ENCODE measurements at places on chromosomes 13 and 19. TPM values are rescaled to one million over a fixed set of nuclear protein-coding genes. Genes with fewer than 3 reads are reported as not detected.

CACNG8 gene
- total RNA-seq = 0.15 TPM

ZNF534 gene
- 0.20 TPM for total RNA-seq

HSD11B1L gene
- 10.3 TPM for total RNA-seq

BLOC1S3 gene
- 17.3 TPM for total RNA-seq

RDH8 gene
- total RNA-seq = not detected

KLK10 gene
- 9.8 TPM for total RNA-seq

CCDC70 gene
- total RNA-seq = not detected

WDR62 gene
- 2.1 TPM for total RNA-seq

KLK4 gene
- total RNA-seq = not detected

ACP5 gene
- 184 TPM for total RNA-seq

ZNF223 gene
- total RNA-seq = 9.6 TPM

DOHH gene
- 7.8 TPM for total RNA-seq

DNA sequence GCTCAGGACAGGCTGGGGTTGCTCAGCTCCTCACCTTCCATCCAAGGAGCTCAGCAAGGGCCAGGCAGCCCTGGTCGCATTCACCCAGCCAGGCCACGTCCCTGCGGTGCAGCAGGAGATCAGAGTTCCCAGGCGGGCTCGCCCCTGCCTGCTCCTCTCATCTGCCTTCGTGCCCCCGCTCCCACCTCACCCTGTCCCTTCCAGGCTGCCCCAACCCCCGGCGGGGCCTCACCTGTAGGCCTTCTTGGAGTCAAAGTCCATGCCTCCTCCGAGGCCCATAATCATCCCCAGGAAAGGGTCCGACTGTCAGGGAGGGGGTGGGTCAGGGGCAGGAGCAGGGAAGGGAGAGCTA is 1.3 kb upstream of the RINL start:
- H3K4me3 ChIP-seq = no peak overlapping the region
- no peak overlapping the region for H3K27ac ChIP-seq
- no peaks in the 10 kb centered on the region for H3K4me1 ChIP-seq
- no peak for DNase-seq
- no peaks in the 10 kb centered on the region for H3K27me3 ChIP-seq

DNA sequence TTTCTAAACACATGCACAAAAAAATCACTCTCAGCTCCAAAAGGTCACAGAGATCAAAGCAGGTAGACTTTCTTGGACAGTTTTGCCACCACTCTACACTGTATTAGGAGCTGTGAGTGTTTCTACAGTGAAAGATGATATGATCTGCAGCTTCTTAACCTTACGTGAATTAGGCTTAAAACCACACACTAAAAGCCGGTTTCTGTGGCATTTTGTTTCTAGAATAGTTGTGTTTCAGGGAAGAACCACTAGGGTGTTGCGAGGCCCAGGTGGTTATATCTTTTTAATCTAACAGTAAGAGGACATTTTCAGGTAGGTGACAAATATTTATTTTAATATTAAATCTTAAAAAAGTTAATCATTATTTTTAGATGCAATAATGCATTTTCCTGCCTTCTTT is 216.4 kb downstream of the KLF5 start:
- peaks cover 4% of the 10 kb centered on the region for H3K4me1 ChIP-seq
- DNase-seq = no peak
- H3K27me3 ChIP-seq = no peaks in the 10 kb centered on the region
- H3K27ac ChIP-seq = no peak overlapping the region
- H3K4me3 ChIP-seq = no peak overlapping the region

- H3K27ac ChIP-seq = no peak overlapping the region
- H3K27me3 ChIP-seq = no peaks in the 10 kb centered on the region
- no peak overlapping the region for H3K4me3 ChIP-seq
- no peaks in the 10 kb centered on the region for H3K4me1 ChIP-seq
Observed at GRCh38 chr13:19069684-19070397, 111.8 kb downstream of the TUBA3C start.

GRCh38 chr19:6519289-6519688 is 11.5 kb upstream of the TNFSF9 start:
- H3K4me3 ChIP-seq = no peak overlapping the region
- no peak for DNase-seq
- no peaks in the 10 kb centered on the region for H3K27me3 ChIP-seq
- no peaks in the 10 kb centered on the region for H3K4me1 ChIP-seq
- H3K36me3 ChIP-seq = no peaks in the 10 kb centered on the region

- no peaks in the 10 kb centered on the region for H3K27me3 ChIP-seq
- H3K36me3 ChIP-seq = no peaks in the 10 kb centered on the region
- no peak overlapping the region for H3K4me3 ChIP-seq
- no peak for DNase-seq
Observed at GRCh38 chr19:3516675-3517207, 10.6 kb downstream of the FZR1 start.

DNA sequence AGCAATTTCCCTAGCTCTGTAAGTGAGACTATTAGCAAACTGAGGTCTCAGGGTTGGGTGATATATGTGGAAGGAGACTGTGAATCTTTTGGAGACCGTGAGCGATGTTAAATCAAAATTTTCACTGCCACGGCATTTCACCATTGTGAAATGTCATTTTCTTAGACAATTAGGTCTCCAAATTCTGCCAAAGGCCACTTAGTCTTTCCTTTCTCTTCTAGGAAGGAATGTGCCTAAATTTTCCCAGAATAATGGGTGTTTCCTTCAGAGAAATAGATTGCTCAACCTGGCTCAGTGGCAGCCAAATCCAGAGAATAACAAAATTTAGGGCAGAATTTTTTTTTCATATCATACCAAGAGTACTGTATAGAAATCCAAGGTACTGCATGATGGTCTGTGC is 64.5 kb upstream of the SCEL start:
- no peaks in the 10 kb centered on the region for H3K36me3 ChIP-seq
- no peak overlapping the region for H3K27ac ChIP-seq
- H3K4me3 ChIP-seq = no peak overlapping the region
- H3K27me3 ChIP-seq = no peaks in the 10 kb centered on the region
- no peak for DNase-seq
- no peaks in the 10 kb centered on the region for H3K4me1 ChIP-seq

GRCh38 chr19:49473868-49474541 is at the start of gene FLT3LG:
Gene FLT3LG (plus strand): TSS chr19:49474215. CDS start chr19:49474640, 425 bp downstream.
- peak within 1 kb of the TSS; percentile 41 for H3K27ac ChIP-seq
- no peaks in the 10 kb centered on the region for H3K27me3 ChIP-seq
- peak within 1 kb of the TSS; percentile 43 for H3K4me3 ChIP-seq
- H3K36me3 ChIP-seq = no peaks in the 10 kb centered on the region
- peak; percentile 82 for DNase-seq
- H3K4me1 ChIP-seq = peaks cover 4% of the 10 kb centered on the region

DNA sequence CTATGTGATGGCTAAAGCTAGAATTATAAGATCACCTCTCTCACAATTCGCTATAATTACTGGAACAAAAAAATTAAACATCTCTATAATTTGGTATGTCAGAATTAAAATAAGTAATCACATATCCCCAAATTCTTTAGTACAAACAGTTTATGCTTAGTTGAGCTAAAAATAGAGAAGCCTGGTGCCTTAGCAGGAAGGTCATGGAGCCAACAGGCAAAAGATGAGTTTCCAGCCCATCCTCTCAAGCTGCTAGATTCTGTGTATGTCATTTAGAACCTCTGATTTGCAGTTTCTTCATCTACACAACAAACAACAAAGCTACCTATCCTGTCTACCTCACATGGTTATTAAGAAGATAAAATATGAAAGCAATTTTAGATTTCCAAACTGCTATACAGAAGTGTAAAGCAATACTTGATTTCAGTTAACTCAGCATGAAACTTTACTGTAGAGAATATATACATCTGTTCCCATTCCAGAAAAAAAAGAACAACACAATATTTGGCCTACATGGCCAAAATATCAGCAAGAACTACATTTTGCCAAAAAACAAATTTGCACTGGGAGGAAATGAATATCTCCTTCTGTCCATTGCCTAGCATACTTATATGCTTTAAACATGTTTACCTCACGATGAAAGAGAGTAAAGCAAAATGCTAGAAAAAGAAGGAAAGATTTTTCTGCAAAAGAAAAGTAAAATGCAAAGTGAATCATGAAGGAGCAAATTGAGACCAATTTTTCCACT is 294.0 kb upstream of the MIR17HG start:
- H3K36me3 ChIP-seq = no peaks in the 10 kb centered on the region
- H3K4me3 ChIP-seq = no peak overlapping the region
- H3K27me3 ChIP-seq = no peaks in the 10 kb centered on the region
- no peak overlapping the region for H3K27ac ChIP-seq
- no peak for DNase-seq
- no peaks in the 10 kb centered on the region for H3K4me1 ChIP-seq

DNA sequence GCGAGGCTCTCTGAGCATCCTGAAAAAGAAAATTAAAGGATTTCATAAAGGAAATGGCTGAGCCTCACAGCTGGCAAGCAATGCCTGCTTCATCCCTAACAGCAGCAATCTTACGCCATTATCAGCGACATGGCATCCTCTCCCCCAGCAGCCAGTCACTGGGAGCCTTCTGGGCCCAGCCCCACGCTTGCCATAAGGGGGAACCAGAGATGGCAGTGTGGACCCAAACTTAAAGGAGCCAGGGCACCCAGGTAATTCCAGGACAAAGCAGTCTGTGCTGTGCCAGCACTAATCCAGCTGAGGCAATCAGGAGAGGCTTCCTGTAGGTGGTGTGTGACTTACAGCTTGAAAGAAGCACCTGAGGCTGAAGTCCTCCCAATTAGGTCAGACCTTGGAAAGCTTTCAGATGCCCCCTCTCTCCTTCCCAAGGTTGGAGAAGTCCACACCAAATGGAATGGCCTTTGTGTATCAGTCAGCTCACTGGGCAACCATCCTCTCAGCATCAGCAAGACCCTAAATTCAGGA is 10.3 kb downstream of the VSTM2B start:
- DNase-seq = no peak
- no peaks in the 10 kb centered on the region for H3K4me1 ChIP-seq

- no peak overlapping the region for H3K4me3 ChIP-seq
- DNase-seq = no peak
- no peak overlapping the region for H3K27ac ChIP-seq
- no peaks in the 10 kb centered on the region for H3K36me3 ChIP-seq
Observed at GRCh38 chr19:33734913-33735312, 61.8 kb upstream of the KCTD15 start.

DNA sequence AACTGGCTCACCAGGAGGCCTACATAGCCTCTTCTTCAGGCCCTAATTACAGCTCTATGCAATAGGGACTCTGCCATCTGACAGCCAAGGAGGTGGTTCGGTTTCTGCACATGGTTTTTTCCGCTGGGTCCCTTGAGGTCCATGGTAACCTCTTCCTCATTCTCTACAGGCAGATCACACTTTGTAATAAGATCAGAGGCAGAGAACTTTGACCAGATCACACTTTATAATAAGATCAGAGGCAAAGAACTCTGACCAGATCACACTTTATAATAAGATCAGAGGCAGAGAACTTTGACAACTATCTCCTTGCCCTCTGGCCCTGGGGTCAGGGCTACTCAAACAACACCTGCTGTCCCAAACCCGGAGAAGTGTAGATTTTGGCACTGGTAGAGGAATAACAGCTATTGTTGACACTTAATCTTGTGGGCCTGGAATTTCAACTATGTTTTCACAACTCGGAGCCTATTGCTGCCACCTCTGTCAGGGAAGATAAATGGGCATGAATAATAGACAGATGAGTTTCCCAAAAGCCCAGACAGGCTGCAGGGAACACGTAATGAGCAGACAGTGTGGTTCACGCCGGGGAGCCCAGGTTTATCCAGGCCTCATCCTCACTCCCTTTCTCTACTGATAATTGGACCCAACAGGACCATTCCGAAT is 246.1 kb downstream of the UQCRFS1 start:
- H3K27ac ChIP-seq = no peak overlapping the region
- H3K27me3 ChIP-seq = no peaks in the 10 kb centered on the region
- H3K36me3 ChIP-seq = no peaks in the 10 kb centered on the region
- H3K4me1 ChIP-seq = no peaks in the 10 kb centered on the region

DNA sequence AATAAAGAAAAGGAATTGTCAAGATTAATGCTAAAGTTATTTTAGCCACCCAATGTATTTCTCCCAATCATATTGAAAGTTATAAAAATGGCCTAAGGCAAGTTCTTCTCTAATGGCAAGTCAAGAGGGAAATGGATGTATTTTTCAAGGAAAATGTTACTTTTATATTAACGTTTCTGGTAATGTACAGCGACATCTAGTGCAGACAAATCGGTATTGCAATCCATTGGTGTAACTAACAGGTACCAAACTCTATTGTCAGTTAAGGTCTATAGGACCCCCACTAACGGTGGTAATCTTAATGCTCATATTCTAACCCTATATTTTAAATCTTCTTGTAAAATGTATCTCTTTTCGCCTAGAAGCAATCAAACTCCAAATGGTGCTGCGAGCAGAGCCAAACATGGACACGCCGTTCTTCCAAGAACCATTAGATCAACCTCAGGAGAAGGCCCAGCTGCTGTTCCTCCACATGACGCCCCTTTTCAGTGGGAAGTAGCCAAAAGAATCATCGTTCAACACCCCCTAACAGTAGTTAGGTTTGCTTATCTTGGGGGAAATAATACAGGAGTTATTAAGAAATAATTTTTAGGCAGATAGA is 98.5 kb upstream of the PABPC3 start:
- no peaks in the 10 kb centered on the region for H3K4me1 ChIP-seq
- no peaks in the 10 kb centered on the region for H3K27me3 ChIP-seq
- peak; percentile 42 for DNase-seq
- H3K36me3 ChIP-seq = no peaks in the 10 kb centered on the region
- H3K4me3 ChIP-seq = no peak overlapping the region

GRCh38 chr13:73991384-73991783 is 142.8 kb downstream of the KLF12 start:
- no peaks in the 10 kb centered on the region for H3K27me3 ChIP-seq
- H3K4me3 ChIP-seq = no peak overlapping the region
- H3K4me1 ChIP-seq = peaks cover 9% of the 10 kb centered on the region

- H3K4me1 ChIP-seq = no peaks in the 10 kb centered on the region
- H3K4me3 ChIP-seq = no peak overlapping the region
- DNase-seq = no peak
- H3K36me3 ChIP-seq = no peaks in the 10 kb centered on the region
- H3K27me3 ChIP-seq = no peaks in the 10 kb centered on the region
Observed at GRCh38 chr13:102561933-102562332, 34.9 kb upstream of the TPP2 start.

DNA sequence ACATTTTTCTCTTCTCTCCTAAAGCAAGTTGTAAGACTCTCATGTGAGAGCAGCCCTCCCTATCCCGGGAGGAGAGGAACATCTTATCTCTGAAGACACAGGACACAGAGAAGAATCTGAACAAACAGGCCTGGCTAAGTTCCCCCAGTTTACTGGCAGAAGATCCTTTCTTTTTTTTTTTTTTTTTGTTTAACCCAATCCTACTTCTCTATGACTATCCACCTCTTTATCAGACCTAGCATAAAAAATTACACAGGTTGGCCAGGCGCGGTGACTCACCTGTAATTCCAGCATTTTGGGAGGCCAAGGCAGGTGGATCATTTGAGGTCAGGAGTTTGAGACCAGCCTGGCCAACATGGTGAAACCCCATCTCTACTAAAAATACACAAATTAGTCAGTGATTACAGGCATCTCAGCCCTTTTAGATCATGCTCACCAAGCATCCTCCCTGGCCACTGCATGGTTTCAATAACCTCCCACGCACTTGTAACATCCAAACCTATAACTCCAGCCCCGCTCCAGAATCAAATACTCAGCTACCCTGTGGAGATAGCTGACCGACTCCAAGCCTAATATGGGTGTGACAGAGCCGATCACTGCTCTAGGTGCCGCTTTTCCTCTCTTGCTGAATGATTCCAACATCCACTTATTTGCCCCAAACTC is 27.3 kb upstream of the MUC16 start:
- H3K27ac ChIP-seq = no peak overlapping the region
- DNase-seq = no peak
- H3K27me3 ChIP-seq = no peaks in the 10 kb centered on the region
- H3K36me3 ChIP-seq = no peaks in the 10 kb centered on the region
- H3K4me3 ChIP-seq = no peak overlapping the region

- no peaks in the 10 kb centered on the region for H3K27me3 ChIP-seq
- peaks cover under 1% of the 10 kb centered on the region for H3K4me1 ChIP-seq
- H3K36me3 ChIP-seq = no peaks in the 10 kb centered on the region
- DNase-seq = no peak
Observed at GRCh38 chr13:23583491-23583890, 13.3 kb downstream of the TNFRSF19 start.

Data from lung (tissue), 17 donors.